IMR-90 (cell line): ENCODE measurements at places on chromosomes 12 and 14.
A peak's percentile ranks its signal among the peaks of the same experiment; 100 is the strongest.

DNA sequence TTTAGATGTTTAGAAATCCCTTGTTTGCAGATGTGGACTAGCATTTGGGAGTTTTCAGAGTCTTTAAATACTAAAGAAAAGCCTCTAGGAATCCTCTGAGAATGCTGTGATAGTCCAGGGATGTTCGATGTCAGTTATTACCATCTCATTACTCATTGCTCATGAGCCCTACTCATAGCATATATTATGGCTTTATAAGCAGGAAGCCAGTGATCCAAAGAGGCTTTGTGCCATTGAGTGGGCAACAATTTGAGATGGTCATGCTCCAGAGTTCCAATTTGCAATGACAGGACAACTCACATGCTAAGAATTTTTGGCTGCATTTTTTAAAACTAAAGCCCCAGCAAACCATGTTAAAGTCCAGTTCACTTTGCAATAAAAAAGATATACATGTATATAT is 163.0 kb downstream of the OTOGL start:
- DNase-seq: peak; percentile 26

GRCh38 chr12:45278447-45278846 is 62.6 kb downstream of the ANO6 start:
- no peak for DNase-seq

GRCh38 chr14:100611811-100612480 is 24.7 kb upstream of the BEGAIN start:
- DNase-seq: no peak

- DNase-seq: no peak
Observed at GRCh38 chr14:89085737-89086382, 261.4 kb downstream of the TTC8 start.

GRCh38 chr14:90553921-90554336 is 157.1 kb downstream of the CALM1 start:
- no peak for DNase-seq

- peak; percentile 48 for DNase-seq
Observed at GRCh38 chr14:48325486-48325885, 650.1 kb upstream of the MDGA2 start.

- DNase-seq: no peak
Observed at GRCh38 chr12:66516561-66516960, 162.3 kb downstream of the GRIP1 start.

GRCh38 chr14:92500491-92500941 is 13.1 kb upstream of the RIN3 start:
- no peak for DNase-seq

- DNase-seq: peak; percentile 82
Observed at GRCh38 chr14:51328064-51328771, 88.2 kb downstream of the TMX1 start.

- no peak for DNase-seq
Observed at GRCh38 chr14:67186172-67186768, 3.0 kb upstream of the GARIN2 start.

GRCh38 chr12:96359328-96359727 is 40.9 kb downstream of the CDK17 start:
- DNase-seq: no peak
